ENCODE measurements at places on chromosomes 7 and 10.

DNA sequence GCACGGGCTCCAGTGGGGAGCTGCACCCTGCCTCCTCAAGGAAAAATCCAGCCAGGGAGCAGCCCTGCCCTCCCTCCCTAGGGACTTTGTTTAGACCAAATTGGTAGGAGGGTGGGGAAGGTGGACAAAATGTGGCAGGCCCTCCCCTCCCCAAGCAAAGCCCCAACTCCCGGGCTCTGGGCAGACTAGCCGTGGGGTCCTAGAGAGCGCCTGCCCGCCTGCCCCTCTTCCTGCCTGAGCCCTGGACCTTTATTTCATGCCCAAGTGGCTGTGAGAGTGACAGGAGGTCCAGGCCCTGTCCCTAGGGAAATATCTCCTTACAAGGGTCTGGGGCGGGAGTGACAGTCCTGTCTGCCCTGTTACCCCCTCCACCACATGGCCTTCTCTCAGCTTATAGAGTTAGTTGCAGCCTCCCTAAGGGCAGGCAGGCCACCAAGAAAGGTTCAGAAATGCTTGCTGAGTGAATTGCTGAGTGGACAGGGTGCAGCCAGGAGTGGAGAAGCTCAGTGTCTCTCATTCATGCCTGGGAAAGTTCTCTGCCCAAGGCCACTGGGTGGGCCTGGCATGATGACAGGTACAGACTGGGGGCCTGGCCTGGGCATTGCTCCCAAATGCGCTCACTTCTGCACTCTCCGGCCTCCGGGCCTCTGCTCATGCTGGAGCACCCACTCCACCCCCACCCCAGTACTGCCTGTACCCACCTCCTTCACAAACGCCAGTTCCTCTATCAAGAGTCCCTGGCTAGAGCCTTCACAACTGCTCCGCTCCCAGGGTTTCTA, 25.2 kb downstream of the DNAJB12 start:
- DNase-seq: no peak

GRCh38 chr7:91285696-91286355, 21.6 kb downstream of the FZD1 start:
- no peak for DNase-seq

- DNase-seq: no peak
Observed at GRCh38 chr7:81902536-81902935, 132.7 kb upstream of the HGF start.

DNA sequence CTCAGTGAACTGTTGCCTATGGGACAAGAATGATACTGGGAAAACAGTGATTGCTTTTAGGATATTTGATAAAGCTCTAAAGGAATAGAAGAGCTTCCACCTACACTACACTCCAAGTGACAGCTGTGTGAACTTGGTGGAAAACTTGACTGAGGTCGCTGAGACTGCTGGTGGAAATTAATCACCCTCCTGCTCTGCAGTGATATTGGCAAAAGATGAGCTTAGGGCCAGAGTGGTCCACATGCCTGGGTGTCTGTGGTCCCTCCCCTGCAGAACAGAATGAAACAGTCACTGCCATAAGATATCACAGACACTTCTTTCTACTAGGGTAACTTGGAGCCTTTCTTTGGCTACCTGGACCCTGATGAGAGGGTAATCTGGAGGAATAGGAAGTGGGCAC, 382.1 kb upstream of the GALNT17 start:
- no peak for DNase-seq

- DNase-seq: no peak
Observed at GRCh38 chr10:34449836-34450235, 365.3 kb downstream of the PARD3 start.

DNA sequence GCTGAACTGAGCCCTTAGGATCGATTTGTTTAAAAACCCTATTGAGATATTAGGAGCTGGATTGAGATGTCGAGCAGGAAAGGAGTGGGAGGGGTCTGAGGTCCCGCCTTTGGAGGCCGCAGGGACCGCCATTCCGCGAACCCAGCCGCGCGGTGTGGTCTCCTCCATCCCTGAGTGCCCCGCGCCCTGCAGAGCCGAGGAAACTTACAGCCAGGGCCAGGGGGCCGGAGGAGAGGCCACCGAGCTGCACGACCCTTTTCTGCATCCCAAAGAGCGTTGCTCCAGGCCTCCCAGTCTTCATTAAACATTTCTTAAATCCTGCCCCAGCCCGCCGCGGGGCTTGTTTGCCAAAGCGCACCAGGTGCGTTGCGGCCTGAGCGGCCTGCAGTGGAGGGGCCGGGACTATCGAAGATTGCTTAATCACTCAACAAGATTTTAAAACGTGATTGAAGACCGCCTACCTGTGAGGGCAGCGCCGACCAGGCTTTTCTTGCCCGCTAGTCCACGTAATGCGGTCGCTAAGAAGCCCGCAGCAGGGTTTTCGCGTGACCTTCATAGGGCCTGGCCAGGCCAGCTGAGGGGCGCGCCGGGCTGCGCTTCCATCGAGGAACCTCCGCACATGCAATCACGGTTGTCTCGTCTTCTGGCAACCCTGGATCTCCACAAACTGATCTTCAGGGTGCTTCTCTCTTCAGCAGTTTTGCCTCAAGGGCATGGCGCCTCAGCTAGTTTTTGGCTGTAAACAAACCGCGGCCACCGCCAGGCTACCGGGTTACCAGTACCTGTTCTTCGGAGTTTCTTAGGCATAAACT, 2.0 kb upstream of the CTBP2 start:
- no peak for DNase-seq

- no peak for DNase-seq
Observed at GRCh38 chr7:48083114-48083830, 5.8 kb upstream of the UPP1 start.

DNA sequence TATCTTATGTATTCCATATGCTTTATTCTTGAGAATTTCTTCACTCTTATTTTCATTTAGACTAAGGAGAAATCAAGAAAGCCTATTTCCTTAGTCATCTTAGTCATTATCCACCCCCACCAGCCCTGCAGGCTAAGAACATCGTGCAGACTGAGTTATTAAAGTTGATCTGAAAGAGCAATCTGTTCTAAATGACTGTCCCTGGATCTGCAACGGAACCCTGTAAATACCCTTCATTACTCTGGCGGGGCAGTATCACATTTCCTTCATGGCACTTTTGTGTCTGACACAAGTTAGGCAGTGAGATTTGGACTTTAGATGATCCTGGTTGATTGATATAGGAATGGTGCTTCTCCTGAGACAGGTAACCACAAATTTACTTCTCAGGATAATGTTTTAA, 3.5 kb upstream of the MYPN start:
- no peak for DNase-seq

DNA sequence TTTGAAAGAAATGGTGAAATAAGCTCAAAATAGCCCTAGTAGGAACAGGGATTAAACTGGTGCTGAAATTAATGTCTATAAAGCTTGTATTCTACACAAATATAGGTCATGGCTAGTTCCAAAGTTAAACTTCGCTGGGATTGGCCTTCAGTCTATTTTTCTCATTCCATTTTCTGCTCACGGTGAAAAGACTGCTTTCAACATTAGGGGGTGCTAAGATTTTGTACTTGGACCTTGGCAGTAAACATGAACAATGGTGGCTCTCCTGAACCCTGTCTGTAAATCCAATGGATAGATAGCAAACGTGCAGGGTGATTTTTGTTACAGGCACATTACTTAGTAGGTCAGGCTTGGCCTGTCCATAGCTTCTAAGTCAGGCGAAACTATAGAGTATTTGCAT, 36.0 kb upstream of the RSU1 start:
- no peak for DNase-seq

DNA sequence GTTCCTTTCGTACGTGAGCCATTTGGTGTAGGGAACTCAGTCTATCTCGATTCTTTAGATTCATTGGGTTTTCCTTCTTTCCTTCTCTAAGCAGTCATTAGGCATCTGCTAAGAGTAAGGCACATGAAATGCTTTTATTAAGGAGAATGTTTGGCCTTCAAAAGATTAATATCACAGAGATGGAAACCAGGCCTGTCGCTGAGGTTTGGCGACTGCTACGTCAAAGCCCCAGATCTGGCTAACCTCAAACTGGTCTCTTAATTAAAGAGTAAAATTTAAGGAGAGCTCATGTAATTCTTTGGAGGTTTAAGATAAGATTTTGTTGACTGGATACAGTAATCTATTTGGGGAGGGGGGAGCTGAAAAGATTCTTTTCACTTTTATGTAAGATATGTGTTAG, 189.8 kb downstream of the JCAD start:
- DNase-seq: no peak

GRCh38 chr7:81114633-81115032, 195.8 kb upstream of the SEMA3C start:
- DNase-seq: no peak

- no peak for DNase-seq
Observed at GRCh38 chr10:128147064-128147463, 20.8 kb upstream of the MKI67 start.

DNA sequence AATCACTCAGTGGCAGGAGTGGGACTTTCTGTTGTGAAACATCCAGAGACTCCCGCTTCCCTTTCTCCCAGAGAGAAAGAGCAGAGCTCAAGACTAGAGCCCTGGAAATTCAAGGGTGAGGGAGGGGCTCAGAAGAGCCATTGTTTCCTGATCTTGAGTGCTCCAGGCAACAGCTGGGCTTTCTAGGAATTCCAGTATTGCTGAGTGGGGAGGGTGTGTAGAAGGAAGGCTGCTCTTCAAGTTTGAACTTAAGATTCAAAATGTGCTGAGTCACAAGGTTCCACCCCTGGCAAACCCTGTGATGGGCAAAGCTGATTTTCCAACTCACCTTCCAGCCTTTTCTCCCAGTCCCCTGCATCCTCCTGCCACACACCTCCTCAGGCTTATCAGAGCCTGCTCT, 42.3 kb upstream of the MSRB2 start:
- no peak for DNase-seq

Measured in brain pericyte (primary cell).